Motor neuron (in vitro differentiated cells): ENCODE measurements at places on chromosomes 13 and 19. TPM values are rescaled to one million over a fixed set of nuclear protein-coding genes. Genes with fewer than 3 reads are reported as not detected.

Gene KASH5
- 0.27 and 1.1 TPM in 2 replicates for total RNA-seq

Gene ATP1A3
- 82.0 and 95.6 TPM in 2 replicates for total RNA-seq

Gene KPTN
- 21.6 and 24.9 TPM in 2 replicates for total RNA-seq

Gene ZNF135
- 1.0 and 1.1 TPM in 2 replicates for total RNA-seq

Gene ANGPTL4
- total RNA-seq: 0.90 and 1.4 TPM in 2 replicates

Gene GJA3
- 0.10 and 0.16 TPM in 2 replicates for total RNA-seq

Gene LGALS14
- total RNA-seq: not detected in 2 replicates

Gene B3GNT3
- 0.25 TPM in 1 of 2 replicates, not detected in the other for total RNA-seq

Gene IGFLR1
- 1.7 and 2.4 TPM in 2 replicates for total RNA-seq

Gene FCAR
- not detected in 2 replicates for total RNA-seq

Gene TLE2
- total RNA-seq: 0.43 and 0.69 TPM in 2 replicates

Gene ZNF486
- total RNA-seq: 3.4 and 3.5 TPM in 2 replicates

Gene UBL5
- total RNA-seq: 382 and 427 TPM in 2 replicates

Gene IQCN
- total RNA-seq: 0.59 and 0.61 TPM in 2 replicates

Gene FCER2
- total RNA-seq: 0.11 and 0.13 TPM in 2 replicates

Gene SLITRK1
- 0.09 and 0.50 TPM in 2 replicates for total RNA-seq

Gene CATSPERD
- 0.05 TPM in 1 of 2 replicates, not detected in the other for total RNA-seq

Gene CFAP97D2
- 0.95 and 0.97 TPM in 2 replicates for total RNA-seq

Gene PSG1
- total RNA-seq: 0.31 TPM in 1 of 2 replicates, not detected in the other

Gene SIGLEC5
- total RNA-seq: not detected in 2 replicates

Gene MEDAG
- 0.19 and 0.29 TPM in 2 replicates for total RNA-seq

Gene PRKCG
- 0.31 and 0.62 TPM in 2 replicates for total RNA-seq

Gene SHC2
- total RNA-seq: 39.8 and 41.4 TPM in 2 replicates

Gene OVOL3
- total RNA-seq: not detected in 2 replicates

Gene ZNF726
- total RNA-seq: 3.2 and 4.2 TPM in 2 replicates

Gene DMKN
- 44.6 and 49.2 TPM in 2 replicates for total RNA-seq

Gene THAP8
- total RNA-seq: 11.2 and 13.0 TPM in 2 replicates

Gene CYSLTR2
- 0.05 and 0.19 TPM in 2 replicates for total RNA-seq

Gene LRRC63
- 0.52 and 0.73 TPM in 2 replicates for total RNA-seq

Gene CEACAM7
- total RNA-seq: 0.13 and 0.14 TPM in 2 replicates

Gene SIGLEC11
- not detected in 2 replicates for total RNA-seq

Gene APLP1
- 3.6 and 5.5 TPM in 2 replicates for total RNA-seq

Gene CRLF1
- 1.5 and 5.5 TPM in 2 replicates for total RNA-seq

Gene TNNT1
- total RNA-seq: 28.5 and 36.8 TPM in 2 replicates

Gene SSC5D
- 0.27 and 1.1 TPM in 2 replicates for total RNA-seq

Gene CEACAM20
- total RNA-seq: not detected in 2 replicates
